ENCODE measurements at places on chromosomes 13 and 19.
A peak's percentile ranks its signal among the peaks of the same experiment; 100 is the strongest.

- peak; percentile 79 for DNase-seq
These were observed 1.7 kb downstream of the GTF3A start for GRCh38 chr13:27425918-27426630.

DNA sequence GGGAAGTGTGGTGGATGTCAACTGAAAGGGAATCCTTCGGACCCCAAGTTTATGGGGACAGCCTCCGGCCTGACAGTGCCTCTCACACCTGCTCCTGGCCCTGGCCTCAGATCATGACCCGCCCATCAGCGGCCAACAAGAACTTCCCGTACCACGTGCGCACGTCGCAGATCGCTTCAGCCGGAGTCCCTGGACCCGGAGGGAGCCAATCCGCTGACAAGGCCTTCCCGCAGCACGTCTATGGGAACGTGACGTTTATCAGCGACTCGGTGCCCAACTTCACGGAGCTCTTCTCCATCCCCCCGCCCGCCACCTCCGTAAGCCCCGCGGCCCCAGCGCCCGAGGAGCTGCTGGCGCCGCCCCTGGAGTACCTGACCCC lies 2.0 kb upstream of the MEGF8 start:
- DNase-seq: no peak

DNA sequence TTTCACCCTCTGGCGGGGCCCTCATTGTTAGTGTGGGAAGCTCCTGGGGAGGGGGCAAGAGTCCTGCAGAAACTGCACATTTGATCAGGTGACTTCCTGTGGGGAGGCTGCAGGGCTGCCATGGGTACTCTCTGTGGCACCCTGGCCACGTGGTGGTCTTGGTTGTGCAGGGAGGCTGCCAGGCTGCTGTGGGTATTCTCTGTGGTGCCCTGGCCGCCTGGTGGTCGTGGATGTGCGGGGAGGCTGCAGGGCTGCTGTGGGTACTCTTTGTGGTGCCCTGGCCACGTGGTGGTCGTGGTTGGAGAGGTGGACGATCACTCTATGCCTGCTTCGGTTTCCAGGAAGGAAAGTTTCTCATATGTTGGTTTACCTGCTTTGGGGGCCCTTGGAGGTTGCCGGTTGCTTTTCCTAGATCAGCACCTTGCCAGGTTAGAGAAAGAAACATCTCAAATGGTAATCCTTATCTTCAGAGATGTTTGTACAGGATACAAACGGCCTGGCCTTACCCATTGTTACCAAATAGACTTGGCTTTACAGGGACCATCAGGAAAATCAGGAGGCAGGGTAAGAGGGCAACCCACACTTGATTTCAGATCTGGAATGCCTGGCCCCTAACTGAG lies 22.9 kb downstream of the TEX29 start:
- DNase-seq: no peak

DNA sequence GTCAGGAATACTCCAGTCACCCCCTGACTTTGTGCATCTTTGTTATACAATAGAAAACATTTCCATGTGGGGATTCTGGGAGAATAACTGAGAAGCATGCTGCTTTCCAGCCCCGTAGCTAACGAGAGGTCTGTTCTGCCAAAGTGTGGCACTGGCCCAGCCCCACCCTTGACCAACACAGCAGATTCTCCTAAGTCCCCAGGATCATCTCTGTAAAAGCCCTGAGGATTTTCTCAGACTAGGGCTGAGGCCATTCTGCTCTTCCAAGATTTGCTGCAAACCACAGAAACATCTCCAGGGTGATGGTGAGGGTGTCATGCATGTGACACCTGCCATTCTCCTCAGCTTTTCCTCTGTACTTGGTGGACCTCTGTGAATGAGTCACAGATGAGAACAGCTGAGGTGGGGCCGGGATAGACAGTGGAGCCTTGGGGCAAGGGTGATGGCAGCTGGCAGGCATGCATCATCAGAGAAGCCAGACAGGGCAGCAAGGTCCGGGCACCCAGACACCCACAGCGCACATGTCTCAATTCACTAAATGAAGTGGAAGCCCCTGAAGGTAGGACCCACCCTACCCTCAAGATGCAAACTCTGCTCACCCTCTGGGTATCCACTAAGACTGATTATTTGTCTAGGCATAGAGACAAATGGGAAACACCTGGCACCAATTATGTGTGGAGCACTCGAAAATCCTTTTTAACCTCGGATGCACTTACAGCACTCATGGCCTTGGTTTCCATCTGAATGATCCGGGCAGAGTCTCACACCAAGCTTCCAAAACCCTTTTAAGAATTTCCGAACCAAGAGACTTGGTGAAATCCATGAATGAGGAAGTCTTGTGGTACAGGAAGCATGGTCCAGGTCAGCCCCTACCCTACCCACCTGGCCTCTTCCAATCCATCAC lies 20.1 kb upstream of the DOCK9 start:
- peak; percentile 44 for DNase-seq

GRCh38 chr13:86464193-86464592 lies 665.0 kb upstream of the SLITRK6 start:
- no peak for DNase-seq

GRCh38 chr13:50129081-50129705 lies 113.9 kb downstream of the KCNRG start:
- no peak for DNase-seq

DNA sequence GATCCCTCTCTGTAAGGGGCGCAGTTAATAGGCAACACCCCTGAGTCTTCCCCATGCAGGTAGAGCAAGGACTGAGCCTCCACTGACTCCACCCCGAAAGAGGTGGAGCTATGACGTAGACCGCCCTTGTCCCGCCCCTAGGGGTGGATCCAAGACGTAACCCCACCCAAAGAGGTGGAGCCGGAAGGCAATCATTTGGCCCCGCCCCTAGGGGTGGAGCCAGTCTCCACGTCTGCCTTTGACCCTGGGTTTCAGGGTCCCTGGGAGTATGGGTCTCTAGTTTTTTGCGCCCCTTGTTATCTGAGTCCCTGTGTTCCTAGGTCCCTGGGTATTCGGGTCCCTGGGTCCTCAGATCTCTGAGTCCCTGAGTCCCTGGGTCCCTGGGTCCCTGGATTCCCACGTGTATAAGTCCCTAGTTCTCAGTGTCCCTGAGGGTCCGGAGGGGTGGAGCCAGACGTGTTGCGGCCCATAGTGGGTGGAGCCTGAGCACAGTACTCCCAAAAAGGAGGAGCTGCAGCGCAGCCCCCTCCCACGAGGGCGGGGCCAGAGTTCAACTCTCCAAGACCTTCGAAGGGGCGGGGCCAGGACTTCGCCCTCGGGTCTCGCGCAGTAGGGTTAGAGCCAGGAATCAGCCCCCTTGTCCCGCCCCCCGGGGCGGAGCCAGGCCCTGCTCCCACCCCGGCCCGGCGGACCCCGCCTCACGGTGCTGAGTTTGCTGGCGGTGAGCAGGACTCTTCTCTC lies 5.3 kb downstream of the DENND1C start:
- DNase-seq: peak; percentile 89

- no peak for DNase-seq
These were observed 18.5 kb upstream of the MISP start for GRCh38 chr19:732148-733069.

DNA sequence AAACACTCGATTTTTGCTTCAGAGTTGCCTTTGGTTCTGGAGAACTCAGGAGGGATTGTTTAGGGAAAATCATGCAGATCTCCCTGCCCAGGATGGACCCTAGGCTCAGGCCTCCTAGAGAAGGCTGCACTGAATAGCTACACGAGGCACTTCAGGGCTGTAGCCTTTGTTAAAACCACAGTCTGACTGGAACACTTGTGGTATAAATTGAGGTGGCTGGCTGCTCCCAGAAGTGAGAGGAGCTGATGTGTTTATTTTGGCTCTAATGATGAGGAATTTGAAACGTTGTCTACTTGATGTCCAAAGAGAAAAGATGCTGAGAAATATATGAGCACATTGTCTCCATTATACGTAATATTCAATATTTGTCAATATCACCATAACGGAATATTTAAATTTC lies 762.1 kb upstream of the ARGLU1 start:
- no peak for DNase-seq

DNA sequence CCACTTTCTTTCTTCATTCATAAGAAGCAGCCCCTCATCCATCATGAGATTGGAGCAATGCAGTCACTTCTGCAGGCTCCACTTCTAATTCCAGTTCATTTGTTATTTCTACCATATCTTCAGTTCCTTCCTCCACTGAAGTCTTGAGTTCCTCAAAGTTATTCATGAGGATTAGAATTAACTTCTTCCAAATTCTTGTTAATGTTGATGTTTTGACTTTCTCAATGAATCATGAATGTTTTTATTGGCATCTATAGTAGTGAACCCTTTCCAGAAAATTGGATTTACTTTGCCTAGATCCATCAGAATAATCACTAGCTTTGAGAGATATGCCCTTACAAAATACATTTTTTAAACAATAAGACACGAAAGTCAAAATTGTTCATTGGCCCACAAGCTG lies 2567.7 kb upstream of the PCDH20 start:
- DNase-seq: no peak

- no peak for DNase-seq
These were observed 124.2 kb downstream of the LMO7 start for GRCh38 chr13:75760131-75761021.

DNA sequence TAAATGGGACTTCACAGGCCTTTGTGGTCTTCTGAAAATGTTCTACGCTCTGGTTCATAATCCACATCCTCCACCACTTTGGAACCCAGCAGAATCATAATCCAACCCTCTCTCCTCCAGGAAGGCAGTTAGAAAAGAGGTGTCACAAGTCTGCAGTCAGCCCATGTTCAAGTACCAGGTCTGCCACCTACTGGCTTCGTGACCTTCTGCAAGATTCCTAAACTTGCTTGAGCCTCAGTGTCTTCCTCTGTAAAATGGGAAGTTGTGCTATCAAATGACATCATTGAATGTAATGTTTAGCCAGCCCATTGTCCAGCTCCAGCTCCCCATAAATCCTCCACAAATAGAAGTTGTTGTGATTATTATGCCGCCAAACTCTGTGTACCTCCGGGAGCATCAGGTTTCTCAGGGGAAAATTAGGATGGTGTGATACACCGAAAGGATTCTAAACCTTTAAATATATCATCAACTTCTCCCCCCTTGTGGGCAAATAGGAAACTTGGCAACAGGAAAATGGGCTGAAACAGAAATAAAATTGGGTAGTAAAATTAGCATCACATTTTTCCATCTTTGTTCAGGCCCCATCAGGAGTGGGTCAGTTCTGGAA lies 109.7 kb downstream of the NUFIP1 start:
- no peak for DNase-seq

GRCh38 chr19:7417671-7418324 lies 69.1 kb downstream of the ARHGEF18 start:
- no peak for DNase-seq

DNA sequence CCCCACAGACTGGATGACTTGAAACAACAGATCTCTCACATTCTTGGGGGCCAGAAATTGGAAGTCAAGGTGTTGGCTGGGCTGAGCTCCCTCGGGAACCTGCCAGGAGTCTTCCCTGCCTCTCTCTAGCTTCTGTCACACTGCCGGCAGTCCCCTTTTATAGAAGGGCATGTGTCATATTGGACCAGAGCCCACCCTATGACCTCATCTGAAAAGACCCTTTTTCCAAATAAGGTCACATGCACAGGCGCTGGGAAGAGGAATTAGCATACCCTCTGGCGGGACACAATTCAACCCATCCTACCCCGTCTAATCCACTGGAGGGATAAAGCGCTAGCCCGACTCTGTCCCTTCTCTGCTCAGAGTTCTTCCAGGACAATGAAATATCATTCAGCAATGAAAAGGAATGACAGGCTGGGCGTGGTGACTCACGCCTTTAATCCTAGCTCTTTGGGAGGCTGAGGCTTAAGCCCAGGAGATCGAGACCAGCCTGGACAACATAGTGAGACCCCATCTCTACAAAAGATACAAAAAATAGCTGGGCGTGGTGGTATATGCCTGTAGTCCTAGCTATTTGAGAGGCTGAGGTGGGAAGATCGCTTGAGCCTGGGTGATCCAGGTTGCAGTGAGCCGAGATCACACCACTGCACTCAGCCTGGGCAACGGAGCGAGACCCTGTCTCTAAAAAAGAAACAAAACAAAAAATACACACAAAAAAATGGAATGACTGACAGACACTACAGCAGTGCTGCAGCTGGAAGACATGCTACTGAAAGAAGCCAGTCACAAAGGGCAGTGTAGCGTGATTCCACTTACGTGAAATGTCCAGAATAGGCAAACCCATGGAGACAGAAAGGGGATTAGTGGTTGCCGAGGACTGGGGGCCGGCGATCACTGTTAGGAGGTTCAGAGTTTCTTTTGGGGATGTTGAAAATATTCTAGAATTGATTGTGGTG lies 28.5 kb downstream of the MEIS3 start:
- no peak for DNase-seq

DNA sequence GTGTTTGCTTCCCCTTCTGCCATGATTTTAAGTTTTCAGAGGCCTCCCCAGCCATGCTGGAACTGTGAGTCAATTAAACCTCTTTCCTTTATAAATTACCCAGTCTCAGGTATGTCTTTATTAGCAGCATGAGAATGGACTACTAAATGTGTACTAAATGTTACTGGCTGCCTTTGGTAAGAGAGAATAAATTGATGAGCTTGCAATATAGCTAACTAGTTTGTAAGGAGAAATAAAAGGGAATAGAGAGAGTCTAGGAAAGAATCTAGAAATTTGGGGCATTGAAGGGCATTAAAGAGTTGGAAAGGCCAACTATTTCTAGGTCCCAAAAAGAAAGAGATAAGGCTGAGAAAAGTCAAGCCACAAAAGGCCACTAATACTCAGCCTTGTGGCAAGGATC lies 5.5 kb upstream of the SOHLH2 start:
- DNase-seq: no peak

DNA sequence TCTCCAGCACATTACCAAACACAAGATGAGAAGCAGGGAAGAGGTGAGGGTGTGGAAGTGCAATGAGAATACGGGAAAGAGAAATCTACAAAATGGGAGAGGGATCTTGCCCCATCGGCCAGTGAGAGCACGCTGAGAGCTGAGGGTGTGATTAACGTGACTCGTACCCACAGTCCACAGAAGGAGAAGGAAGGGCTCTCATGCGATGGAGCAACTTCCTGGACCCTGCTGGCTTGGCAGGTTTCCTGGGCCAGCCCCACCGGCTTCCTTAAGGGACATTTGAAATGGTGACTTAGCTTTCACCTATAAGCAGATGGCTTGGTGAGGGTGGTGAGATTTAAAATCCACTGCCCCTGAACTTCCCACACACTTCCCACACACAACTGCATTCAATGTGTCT lies 740.1 kb downstream of the UQCRFS1 start:
- DNase-seq: no peak

DNA sequence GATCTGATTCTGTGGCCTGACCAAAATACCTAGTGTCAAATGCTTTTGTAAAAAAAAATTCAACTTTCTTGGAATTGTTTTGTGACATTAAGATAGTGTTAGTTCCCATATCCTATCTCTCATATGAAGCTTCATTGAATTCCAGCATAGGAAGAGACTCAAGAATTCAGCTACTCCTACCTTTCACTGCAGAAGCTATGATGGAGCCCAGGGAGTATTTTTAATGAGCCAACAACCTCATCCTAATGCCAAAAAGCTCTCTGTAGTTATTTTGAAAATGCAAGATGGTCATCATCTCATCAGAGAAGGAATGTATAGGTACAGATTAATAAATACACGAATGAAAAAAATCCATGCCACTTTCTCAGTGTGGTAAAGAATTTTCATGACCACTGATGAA lies 431.2 kb upstream of the SGCG start:
- DNase-seq: no peak

GRCh38 chr19:31114585-31114984 lies 234.7 kb downstream of the TSHZ3 start:
- DNase-seq: no peak

All from stimulated activated CD8-positive, alpha-beta memory T cell treated with anti-CD3 and anti-CD28 coated beads, Interleukin-4, amount 100 ng/mL, for 48 hours (primary cell).